CD8-positive, alpha-beta T cell (primary cell): ENCODE measurements at places on chromosomes 7 and 10.

DNA sequence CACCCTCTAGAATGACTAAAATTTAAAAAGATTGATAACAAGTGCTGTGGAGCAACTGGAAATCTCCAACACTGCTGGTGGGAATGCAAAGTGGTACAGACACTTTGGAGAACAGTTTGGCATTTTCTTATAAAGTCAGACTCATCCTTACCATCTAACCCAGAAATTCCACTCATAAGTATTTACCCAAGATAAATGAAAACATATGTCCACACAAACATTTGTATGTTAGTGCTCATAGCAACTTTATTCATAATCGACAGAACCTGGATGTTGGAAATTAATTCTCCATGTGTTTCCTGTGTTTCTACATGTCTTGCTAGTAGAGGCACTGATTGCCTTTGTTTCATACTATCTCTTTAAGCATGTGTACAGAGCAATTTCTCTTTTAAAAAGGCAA lies 282.4 kb downstream of the AHR start:
- no peak for DNase-seq

GRCh38 chr7:47333959-47334358 lies 248.0 kb downstream of the TNS3 start:
- no peak for DNase-seq

GRCh38 chr7:44633254-44634186 lies 27.1 kb downstream of the OGDH start:
- no peak for DNase-seq

- no peak for DNase-seq
Measured at GRCh38 chr7:49623943-49624342, 149.5 kb upstream of the VWC2 start.

DNA sequence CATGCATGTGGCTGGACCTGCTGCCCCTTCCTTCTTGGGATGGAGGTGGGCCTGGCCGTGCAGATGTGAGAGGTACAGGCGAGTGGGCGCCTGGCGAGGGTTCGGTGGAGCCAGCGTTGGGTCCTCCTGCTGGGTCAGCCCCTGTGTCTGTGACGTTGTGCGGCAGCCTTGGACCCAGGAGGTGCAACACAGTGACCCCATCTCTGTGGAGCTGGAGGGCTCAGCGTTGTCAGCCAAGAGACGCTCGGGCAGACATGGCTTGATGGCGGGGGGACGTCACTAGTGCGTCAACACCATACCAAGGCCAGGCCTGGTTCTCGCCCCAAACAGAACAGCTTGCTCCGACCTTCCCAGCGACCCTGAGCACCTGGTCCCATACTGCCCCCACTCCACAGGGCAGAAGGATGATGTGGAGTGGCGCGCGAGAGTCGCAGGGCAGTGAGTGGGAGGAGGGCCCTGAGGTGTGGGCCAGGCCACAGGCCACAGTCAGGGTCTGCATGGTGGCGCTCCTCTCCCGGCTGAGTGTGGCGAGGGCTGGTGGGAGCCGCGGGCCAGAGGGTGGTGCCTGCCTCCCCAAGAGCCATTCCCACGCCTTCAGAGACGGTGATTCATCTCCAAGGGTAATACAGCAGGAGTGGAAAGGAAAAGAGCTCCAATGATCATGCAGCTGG lies 184.4 kb downstream of the DNAJB6 start:
- no peak for DNase-seq

DNA sequence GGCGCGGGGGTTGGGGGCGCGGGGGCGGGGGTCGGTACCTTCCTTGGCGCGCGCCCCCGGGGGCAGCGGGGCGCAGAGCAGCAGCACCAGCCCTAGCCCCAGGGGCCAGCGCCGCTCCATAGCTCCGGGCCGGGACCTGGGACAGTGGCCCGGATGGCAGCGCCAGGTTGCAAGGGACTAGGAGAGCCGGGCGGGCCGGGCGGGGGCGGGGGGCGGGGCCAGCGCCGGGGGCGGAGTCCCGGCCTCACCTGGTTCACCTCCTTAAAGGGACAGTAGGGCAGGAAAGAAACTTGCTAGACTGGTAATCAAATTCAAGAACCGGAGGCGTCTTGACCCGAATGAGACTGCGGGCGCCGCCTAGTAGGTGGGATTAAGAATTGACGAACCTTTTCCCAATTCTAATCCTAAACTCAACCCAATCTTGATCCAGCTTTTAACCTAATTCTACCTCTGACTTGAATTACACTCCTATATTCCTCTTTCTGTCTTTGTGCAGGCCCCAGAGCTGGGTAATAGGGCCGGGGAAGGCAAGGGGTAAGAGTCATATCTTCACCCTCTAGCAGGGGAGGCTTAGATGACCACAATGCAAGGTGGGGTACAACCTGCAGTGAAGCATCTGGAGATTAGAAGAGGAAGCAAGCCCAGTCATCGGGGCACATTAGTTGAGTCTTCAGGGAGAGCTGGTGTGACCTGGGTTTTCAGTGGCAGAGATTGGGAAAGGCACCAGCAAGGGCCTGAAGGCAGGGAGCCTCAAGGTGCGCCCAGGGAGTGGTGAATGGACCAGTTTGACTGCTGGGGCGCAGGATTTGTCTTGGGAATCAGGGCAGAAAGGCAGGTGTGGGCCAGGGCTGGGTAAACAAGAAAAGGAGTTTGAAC lies at the start of gene EPHA1:
Gene EPHA1 (minus strand): TSS at position 171 of the 876 bp plus-strand sequence. CDS start 51 bp downstream, at position 120.
- DNase-seq, result peak; percentile 47

GRCh38 chr7:47811632-47812380 lies 136.5 kb downstream of the PKD1L1 start:
- DNase-seq, result no peak

GRCh38 chr7:134785842-134786241 lies 6.4 kb downstream of the CALD1 start:
- no peak for DNase-seq

- DNase-seq, result no peak
Measured at GRCh38 chr10:7967035-7967434, 87.5 kb upstream of the GATA3 start.

DNA sequence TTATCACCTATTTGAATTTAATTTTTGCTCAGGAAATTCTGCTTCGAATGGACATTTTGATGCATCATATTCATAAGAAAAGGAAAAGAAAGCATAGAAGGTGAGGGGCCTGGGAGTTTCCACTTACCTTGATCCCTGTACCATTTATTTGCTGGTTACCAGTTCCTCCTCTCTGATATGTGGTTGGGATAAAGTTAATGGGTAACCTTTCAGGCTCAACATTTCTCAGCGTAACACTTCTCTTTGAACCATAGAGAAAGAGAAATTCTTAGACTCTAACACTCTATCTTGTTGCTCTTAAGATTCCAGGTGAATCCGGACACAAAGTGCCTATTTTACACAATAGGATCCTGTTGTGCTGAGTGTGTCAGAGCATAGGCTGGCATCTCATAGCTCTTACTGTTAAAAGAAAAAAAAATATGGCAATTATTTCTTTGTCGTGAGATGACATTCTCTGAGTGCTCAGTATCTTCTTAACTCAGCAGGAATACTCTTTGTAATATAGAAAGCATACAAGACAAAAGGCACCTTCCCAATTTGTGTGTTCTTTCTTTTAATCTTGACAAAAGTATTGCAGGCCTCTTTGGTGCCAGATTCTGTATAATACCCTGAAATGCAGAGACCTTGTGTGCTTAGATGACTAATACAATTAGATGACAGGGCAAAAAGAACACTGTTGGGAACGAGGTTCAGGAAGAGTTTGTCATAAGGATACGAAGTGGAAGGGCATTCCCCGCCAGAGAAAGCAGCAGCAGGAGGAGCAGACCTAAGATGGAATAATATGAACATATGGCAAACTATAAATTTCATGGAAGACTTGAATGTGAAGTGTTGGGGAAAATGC lies 689.6 kb downstream of the NRG3 start:
- no peak for DNase-seq

DNA sequence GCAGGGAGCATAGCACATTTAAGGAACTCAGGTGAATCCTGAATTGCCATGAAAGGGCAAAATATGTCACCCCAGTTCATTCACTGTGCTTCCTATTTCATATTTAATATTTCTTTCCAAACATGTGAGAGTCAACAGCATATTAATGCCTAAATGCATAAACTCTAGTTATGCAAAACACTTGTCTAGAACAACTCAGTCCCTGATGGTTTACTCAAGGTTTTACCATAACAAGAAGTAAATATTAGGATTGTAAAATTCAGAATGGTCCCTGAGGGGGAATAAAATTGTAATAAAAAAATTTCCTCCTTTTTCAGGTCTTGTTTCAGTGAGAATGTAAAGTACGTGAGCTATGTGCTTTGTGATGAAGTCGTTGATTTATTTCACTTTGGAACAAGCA lies 51.7 kb upstream of the SEPHS1 start:
- no peak for DNase-seq
